GM12891 (cell line): ENCODE measurements at places on chromosomes 2 and 18.

- peak; percentile 53 for DNase-seq
These were observed 453 bp downstream of the CABLES1 start for GRCh38 chr18:23135550-23136325.

- DNase-seq = no peak
These were observed 43.6 kb upstream of the AGPS start for GRCh38 chr2:177348733-177349693.

DNA sequence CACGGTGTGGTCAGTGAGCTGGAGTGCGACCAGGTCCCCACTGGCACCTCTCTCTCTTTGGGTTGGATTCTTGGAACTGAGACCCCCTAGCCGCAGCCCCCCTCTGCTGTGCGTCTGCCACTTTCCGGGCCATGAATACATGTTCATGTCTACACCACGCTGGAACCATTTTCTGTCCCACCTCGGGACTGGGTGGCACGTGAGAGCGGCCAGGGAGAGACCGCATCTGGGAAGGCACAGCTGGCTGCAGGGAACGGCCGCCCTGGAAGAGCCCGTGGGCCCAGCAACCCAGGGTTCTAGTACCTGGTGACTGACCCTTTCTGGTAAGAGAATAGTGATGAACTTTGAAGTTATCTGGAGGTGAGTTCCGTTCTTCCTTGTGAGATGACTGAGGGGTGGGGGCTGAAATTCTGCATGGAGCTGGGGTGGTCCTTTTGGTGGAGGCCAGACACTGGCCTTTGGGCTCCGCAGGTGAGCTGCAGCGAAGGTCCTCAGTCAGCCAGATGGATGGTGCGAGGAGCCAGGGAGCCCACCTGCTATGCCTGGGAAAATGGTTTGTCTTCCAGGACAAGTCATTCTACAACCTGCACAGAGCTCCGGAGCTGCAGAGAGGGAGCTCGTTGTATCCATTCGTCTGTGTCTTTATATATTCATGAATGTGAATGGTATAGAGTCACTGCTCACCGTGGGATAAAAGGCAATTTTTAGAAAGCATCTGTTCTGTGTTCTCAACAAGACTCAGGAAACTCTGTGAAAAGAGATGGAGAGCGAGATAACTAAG, 223.5 kb downstream of the NDUFA10 start:
- DNase-seq = no peak

DNA sequence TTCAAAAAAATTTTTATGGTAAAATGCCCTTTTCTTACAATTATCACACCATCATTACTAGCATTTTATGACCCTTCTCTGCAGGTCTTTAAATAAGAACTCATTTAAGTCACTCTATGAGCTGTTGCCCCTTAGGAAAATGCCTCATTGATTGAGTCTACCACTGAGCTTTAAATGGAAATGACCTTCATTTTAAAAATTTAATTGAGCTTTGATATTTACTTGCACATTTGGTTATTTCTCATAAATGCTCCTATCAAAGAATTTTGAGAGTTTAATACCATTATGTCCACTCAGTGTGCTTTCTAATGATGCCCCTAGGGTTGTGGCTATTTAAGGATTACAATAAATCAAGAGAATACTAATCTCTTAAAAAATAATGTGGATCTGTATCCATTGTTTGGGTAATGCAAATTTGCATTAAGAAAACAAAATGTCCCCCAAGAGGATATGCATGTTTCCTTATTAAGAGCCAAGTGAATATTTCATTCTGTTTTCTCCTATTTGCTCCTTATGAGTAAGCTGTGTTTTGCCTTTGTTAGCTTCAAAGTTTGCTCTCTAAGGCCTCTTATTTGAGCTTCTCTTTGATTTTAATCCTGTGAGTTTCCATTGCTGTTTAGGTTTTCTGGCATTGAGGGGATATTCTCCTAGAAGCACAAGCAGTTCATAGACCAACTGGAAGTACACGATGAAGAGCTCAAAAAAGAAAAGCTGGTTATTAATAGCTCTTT, 69.8 kb downstream of the CERS6 start:
- no peak for DNase-seq

DNA sequence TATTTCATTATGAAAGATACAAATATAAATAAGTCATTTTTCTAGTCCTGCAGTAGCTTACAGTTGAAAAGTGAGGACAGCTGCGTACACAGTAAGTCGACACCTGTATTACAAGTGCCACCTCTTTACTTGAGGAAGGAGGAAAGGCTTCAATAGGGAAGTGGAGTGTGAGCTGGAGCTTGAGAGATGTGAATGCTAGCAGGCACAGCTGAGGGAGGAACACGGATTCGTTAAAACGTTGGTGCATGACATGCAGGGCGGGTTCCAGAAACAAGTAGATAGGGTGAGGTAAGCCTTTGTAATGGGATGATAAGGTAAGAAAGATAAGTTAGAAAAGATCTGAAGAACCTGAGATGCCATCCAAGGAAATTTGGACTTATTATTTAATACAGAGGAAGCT, 98.1 kb upstream of the CSRNP3 start:
- no peak for DNase-seq

- DNase-seq = no peak
These were observed 1629.7 kb upstream of the TMEFF2 start for GRCh38 chr2:193824474-193824873.

GRCh38 chr2:53435610-53436009, 332.0 kb upstream of the CHAC2 start:
- no peak for DNase-seq

- no peak for DNase-seq
These were observed 98.0 kb upstream of the ZSWIM2 start for GRCh38 chr2:186946896-186947467.

DNA sequence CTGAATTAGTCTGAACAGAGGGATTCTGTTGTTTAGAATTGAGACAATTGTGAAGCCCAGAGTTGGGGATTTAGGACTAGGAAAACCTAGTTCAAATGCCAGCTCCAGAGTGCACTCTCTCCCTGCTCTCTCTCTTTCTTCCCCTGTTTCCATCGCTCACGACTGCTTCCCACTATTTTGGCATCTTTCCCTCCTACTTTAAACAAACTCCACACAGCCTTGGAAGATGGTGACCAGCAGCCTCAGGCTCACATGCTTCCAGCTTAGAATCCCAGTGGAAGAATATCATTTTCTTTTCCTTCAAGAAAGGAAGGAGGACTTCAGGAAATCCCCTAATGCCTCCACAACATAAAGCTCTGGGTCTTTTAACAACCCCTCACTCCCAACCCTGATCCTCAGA, 6.1 kb upstream of the DNMT3A start:
- DNase-seq = no peak

DNA sequence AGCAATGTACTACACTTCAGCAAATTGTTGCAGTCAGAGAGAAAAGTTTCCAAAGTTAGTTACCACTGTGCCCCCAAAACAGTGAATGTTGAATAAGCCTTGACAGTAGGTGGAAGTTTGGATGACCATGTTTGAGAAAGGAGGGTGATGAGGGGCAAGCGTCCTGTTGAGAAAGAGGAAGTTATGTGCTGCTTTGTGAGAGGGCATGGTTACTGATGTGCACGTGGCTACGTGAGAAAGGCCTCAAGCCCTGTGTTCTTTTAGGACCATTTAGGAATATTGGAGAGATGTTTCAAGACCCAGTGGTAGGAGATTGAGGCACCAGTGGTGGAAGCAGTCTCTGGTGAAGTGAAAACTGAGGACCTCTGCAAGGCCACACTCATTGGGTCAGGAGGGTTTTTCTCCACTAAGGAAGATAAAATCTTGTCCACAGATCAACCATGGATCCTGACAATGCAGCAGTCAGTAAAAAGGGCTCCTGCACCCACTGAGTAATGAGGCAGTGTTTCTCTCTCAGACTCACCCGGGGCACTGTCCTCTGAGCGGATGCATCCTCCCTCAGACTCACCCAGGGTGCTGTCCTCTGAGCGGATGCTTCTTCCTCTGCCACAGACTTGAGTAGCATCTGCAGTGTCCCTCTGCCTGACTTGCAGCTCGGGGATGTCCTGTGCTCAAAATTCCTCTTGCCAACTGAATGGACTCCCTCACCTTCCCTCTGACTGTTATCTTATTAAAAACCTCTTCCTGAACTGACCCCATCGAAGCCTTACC, 34.7 kb upstream of the ACTR3 start:
- no peak for DNase-seq

- DNase-seq = no peak
These were observed 69.3 kb downstream of the ALPK2 start for GRCh38 chr18:58559427-58560186.

GRCh38 chr18:12231040-12231882, 22.9 kb upstream of the CIDEA start:
- no peak for DNase-seq

GRCh38 chr2:237446338-237446665, 32.3 kb upstream of the COL6A3 start:
- DNase-seq = no peak
